ENCODE measurements at places on chromosomes 3 and 15.

- no peak for DNase-seq
Observed at GRCh38 chr3:23217872-23218554, 14.9 kb downstream of the UBE2E2 start.

GRCh38 chr15:63090472-63090871 is 31.2 kb upstream of the LACTB start:
- no peak for DNase-seq

DNA sequence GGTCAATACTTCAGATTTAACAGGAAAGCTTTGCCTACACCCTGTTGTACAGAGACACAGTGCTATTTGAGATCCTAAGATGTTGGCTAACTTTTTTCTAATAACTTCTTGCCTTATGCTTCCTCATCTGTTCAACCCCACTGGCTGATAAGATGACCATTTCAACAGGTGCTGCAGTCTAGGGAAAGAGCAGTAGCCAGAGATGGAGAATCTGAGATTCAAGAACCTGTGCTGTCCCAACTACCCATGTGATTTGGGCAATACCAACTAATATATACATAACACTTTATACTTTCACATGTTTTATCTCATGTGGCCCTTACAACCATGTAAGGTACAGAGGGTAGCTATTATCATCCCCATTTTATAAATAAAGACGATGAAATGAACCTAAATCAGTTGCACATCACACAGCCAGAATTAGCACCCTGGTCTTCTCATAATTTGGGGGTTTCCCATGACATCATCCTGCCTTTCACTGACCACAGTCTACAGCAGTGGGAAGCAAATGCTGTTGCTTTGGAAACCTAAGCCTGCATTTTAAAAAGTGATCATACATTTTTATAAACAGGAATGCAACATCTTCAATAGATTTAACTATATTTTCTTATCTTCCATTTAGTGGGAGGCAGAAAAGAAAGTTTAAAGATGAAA is 9.7 kb downstream of the TTC23 start:
- DNase-seq = no peak

DNA sequence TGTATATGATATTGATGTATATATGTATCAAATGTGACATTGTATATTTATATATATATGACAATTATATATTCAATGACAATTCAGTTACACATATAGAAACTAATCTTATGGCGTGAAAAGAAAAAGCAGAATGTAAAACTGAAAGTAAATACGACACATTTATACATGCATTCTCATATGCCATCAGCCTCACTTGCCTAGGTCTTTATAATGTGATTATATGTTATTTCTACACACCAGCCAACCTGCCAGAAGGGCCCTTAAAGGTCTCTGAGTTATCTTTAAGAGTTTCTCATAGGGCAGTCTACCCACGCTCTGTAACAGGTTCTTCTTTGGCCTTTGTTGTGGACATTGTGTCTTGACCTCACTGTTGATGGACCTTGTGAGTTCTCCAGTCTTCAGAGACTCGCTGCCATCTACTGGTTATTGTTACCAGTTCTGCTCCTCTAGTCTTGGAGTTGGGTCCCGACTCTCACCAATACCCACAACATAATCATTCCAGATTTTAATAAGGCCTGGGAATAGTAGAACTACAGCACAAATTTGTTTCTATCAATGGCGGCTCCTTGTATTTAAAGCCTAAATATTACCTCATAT is 371.5 kb upstream of the GOLIM4 start:
- no peak for DNase-seq

DNA sequence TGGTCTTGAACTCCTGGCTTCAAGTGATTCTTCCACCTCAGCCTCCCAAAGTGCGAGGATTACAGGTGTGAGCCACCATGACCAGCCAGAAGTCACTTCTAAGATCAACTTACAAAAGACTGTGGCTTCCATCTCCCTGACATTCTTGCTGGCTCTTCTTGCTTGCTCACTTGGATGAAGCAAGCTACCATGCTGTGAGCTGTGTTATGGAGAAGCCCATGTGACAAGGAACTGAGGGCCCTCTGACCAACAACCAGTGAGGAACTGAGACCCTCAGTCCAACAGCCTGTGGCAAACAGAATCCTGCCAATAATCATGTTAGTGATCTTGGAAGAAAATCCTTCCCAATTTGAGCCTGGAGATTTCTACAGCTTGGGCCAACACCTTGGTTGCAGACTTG is 7.2 kb upstream of the VPS8 start:
- DNase-seq = no peak

DNA sequence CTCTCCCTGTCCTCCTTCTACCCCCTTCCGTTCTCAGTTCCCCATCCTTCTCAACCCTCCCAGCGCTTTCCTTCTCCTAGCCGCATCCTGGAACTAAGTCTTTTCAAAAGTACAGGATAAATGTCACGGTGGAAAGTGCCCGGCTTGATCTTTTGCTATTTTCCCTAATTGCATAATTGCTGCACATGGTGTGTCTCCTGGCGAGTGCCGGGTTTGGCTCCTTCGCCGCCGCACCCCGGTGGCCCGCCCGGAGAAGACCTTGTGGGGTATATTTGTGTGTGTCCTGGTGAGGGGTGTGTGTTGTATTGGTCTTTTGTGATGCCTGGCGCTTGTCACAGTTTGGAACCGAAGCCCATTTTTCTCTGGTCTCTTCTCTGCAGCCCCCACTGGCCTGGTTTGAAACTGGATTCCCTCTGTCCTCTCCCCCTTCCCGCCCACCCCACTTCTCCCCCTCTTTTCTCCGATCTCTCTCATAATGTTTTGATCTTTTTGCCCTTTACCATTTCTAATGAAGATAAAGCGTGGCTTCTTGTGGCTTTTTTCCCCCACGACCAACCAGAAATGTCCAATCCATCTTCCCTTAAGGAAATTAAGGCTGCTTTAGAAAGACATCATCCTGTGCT is 692 bp downstream of the UBE2E2 start:
- DNase-seq = no peak

DNA sequence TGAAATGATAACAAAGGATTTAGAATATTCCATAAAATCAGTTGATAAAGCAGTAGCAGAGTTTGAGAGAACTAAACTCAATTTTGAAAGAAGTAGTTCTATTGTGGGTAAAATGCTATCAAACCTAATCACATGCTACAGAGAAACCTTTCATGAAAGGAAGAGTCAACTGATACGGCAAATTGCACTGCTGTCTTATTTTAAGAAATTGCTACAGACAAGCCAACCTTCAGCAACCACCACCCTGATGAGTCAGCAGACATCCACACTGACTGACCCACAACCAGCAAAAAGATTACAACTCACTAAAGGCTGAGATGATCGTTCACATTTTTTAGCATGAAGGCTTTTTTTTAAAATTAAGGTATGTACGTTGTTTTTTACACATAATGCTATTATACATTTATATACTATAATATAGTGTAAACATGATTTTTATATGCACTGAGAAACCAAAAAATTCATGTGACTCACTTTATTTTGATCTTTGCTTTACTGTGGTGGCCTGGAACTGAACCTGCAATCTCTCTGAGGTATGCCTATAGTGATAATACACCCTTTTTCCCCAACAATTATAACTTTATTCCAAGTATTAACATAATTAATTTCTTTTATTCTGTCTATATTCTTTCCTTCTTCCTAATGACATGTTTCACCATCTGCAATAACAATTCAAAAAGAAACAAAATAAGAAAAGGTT is 109.9 kb downstream of the TBC1D5 start:
- DNase-seq = no peak

Data from Jurkat, Clone E6-1 (cell line).